ENCODE measurements at places on chromosomes 3 and 15.

- DNase-seq, result no peak
Measured at GRCh38 chr3:12817343-12817710, 20.8 kb downstream of the CAND2 start.

- DNase-seq, result peak; percentile 52
Measured at GRCh38 chr15:65423976-65424679, 1.4 kb upstream of the IGDCC4 start.

DNA sequence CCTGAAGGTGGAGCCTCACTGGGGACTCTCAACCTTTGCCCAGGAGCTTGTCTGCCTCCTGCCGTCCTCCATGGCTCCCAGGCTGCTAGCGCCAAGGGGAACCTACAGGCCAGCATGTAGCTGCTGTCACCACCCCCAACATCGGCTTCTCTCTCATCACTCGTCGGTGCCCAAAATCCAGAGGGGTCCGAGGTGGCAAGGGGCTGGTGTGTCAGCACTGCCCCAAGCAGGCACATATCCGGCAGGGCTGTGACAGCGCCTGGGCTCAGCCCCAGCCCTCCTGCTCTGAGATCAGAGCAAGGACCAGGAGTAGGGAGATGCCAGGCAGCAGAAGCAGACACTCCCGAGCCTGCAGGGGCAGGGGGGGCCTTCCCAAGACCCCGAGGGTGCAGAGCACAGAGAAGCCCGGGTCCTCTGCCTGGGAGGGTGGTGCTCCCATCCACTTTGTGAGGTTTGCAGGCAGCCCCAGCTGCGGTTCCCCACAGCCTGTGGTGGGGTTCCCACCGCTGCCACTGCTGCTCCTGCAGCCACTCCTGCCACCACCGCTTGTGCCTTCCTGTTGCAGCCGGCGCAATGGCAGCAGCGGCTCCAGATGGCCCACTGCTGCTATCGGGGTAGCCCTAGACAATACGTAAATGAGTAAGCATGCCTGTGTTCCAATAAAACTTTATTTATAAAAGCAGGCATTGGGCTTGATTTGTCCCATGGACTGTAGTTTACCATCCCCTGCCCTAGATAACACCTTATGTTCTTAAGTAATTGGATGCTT is 451.0 kb downstream of the EPHA6 start:
- no peak for DNase-seq

- peak; percentile 80 for DNase-seq
Measured at GRCh38 chr15:63048776-63049665, 6.5 kb downstream of the TPM1 start.

GRCh38 chr15:57972864-57973263 is 92.6 kb downstream of the ALDH1A2 start:
- DNase-seq, result no peak

- no peak for DNase-seq
Measured at GRCh38 chr3:34969513-34969912, 669.8 kb upstream of the ARPP21 start.

- no peak for DNase-seq
Measured at GRCh38 chr15:44381236-44381635, 46.2 kb upstream of the CTDSPL2 start.

DNA sequence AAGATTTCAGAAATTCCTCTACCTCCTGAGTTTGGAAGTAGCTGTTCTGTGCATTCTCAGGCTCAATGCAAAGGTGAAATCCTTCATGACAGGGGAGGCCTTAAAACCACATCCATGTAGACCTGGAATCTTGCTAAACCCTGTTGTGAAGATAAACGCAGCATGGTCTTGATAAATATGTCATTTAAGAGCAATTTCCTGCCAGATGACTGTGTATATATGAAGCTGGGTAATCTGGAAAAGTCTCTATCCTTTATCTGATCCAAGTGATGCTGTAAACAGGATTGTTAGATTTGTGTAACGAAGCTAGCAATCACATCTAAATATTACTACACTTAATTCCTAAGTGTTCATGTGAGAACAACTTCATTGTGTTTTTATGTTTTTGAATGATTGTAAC is 9.1 kb downstream of the MCTP2 start:
- DNase-seq, result no peak

DNA sequence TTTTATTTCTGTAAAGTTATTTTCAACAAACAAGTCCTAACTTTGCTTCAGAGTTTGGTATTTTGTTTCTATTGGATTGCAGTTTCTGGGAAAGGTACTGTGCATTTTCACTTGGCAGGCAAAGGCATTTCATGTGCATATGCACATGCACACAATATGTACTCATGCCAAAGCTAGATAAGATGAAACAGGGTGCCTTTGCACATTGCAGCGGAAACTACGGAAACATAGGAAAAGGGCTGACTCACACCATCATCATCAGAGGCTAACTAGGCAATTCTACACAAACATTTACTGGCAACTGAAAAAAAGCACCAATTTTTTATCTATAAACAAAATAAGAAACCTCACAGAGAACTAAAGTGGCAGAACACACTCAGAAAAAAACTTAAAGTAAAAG is 550.6 kb upstream of the NECTIN3 start:
- DNase-seq, result no peak

GRCh38 chr15:70528816-70529215 is 234.5 kb downstream of the UACA start:
- peak; percentile 19 for DNase-seq

GRCh38 chr3:189361103-189361835 is 189.5 kb downstream of the TPRG1 start:
- DNase-seq, result no peak

DNA sequence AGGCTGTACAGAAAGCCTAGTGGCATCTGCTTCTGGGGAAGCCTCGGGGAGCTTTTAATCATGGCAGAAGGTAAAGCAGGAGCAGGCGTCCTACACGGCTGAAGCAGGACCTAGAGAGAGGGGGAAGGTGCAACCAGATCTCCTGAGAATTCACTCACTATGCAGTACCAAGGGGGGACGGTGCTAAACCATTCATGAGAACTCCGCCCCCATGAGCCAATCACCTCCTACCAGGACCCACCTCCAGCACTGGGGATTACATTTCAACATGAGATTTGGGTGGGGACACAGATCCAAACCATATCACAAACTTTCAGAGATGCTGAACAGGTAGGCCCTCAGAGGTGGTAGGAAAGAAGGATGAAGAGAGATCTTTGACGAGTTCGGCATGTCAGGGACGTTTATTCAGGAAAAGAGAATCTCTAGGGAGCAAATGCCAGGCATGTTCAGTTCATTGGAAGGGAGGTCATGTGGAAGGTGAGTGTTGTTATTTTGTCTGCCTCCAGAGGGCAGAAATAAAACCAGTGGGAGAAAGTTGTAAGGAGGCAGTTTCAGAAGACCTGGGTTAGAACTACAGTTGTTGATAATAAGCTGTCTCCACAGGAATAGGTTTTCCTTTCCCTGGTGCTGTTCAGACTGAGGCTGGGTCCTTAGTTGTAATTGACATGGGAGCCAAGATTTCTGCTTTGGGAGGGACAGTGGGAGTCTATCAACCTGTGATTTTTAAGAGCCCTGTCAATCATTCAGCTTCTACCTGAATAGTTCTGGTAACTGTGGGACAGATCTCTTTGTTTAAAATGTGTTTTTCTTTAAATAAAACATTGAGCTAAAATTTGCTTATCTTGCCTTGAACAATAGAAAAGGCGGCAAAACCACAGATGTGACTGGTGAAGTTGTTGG is 4.3 kb upstream of the FNDC3B start:
- DNase-seq, result peak; percentile 71

DNA sequence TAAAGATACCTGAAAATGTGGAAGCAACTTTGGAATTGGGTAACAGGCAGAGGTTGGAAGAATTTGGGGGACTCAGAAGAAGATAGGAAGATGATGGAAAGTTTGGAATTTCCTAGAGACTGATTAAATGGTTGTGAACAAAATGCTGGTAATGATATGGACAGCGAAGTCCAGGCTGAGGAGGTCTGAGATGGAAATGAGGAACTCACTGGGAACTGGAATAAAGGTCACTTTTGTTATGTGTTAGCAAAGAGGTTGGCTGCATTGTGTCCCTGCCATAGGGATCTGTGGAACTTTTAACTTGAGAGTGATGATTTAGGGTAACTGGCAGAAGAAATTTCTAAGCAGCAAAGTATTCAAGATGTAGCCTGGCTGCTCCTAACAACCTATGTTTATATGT is 13.0 kb downstream of the MITF start:
- DNase-seq, result no peak

DNA sequence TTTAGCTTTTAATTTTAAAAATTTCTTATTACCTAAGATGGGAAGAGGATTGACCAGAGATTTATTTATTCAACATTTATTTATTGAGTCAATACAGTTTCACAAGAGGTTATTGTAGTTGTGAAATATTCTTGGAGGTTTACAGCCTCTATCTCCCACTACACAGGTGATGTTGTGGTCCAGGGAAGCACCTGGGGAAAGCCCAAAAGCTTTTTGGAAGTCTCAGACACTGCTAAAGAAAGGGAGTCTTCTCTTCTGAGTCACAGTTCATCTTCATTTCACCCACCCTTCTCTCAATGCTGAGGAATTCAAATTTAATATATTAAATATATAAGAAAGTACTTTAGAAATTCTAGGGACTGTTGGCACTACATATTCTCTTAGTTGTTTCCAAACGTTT is 41.8 kb downstream of the SERPINI1 start:
- DNase-seq, result no peak

GRCh38 chr3:8651418-8652323 is 7.1 kb upstream of the SSUH2 start:
- no peak for DNase-seq

DNA sequence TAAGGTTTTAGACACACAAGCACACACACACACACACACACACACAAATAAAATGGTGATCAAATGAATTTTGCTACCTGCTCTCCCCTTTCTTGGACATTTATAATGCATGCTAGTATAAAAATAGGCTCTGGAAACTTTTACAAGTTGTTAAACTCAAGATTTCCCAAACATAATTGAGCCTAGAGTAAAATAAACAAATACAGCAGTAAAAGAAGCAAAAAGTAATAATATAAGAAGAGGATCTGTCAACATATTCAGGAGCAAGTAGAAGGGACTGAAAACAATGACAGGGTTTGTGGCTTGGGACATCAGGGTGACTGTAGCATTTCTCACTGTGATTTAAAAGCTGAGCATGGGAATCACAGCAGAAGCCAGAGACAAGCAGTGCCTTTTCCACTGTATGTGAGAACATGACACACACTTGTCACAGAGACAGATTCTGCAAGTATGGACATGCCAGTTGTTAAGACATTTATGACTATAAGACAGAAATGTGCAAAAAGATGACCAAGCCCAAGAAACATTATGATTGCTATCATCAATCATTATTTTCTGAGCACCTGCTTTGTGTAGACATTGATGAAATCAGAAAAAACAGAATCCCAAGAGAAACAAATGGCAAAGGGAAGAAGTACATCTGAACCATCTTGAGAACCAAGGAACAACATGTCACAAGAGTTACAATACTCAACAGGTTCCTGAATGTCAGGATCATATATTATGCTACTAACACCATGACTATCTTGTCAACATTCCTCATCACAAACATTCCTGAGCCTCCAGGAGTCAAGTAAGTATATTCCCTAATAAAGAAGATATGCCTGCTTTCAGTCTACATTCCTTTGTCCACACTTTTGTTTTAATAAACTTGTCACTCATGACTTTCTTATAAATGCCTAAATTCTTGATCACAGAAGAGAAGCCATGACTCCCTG is 7.1 kb downstream of the THRB start:
- DNase-seq, result no peak

- no peak for DNase-seq
Measured at GRCh38 chr15:48955967-48956366, 7.8 kb downstream of the SHC4 start.

GRCh38 chr3:59817511-59817910 is 767.7 kb upstream of the CFAP20DC start:
- no peak for DNase-seq

- DNase-seq, result no peak
Measured at GRCh38 chr3:111335512-111336303, 206.3 kb upstream of the CD96 start.

- no peak for DNase-seq
Measured at GRCh38 chr15:47397655-47398054, 319.6 kb upstream of the SEMA6D start.

- no peak for DNase-seq
Measured at GRCh38 chr15:101698314-101698713, 26.0 kb downstream of the TARS3 start.

DNA sequence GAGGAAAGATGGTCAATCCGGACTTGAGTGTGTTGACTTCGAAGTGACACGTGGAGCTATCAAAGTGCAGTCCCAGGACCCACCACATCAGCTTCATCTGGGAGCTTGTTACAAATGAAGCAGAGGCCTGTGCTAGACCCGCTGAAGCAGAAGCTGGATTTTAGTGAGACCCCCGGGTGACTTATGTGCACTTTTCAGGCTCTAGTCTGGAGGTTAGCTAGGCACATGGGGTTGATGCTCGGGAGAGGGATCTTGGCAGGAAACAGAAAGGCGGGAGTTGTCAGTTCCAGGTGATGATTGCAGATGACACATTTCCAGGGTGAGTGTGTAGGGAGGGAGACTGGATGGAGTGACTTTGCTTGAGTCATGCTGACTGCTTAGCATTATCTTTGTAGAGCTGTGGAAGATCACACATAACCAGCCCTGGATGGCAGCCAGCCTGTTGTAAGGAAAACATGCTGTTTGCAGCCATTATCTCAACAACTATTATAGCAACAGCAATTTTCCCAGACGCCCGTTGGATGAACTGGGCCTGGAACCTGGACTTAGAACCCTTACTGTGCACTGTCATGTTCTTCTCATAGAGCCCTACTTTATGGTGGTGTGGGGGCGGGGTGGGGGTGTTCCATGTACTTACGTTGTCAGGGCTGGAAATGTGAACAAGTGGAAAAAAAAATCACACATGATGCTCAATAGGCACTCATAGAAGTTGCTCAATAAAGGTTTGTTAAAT is 122.4 kb downstream of the THSD4 start:
- DNase-seq, result no peak

DNA sequence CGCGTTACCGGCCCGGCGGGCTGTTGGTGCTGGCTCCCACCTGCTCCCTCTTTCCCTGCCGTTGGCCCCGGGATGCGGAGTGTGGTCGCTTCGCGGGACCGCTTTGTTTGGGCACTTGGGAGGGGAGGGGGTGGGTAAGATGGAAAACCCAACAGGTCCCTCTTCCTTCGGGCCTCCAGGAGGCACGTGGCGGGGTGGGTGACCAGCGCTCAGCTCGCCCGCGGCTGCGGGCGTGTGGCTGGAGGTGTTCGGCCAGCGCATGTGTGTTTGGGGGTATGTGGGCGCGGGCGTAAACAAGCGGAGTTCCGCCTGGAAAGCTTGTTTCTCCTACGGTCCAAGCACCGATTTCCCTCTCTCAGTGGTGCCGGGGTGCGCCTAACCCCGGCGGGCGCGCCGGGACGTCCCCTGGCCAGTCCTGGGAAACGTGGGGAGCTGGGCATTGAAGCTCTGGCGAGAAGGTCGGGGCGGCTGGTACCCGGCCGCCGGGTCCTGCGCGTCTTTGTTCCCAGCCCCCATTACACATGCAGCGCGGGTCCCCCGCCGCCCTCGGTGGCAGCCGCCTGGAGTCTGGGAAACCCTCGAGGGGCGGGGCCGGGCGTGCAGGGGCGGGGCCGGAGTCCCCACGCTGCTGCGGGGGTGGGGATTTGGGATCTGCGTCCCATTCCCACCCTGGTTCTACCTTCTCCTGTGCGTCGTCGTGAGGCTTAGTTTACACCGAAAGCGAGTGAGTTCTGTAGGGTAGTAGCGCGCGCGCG is 1.4 kb downstream of the ACVR2B start:
- DNase-seq, result peak; percentile 96

- no peak for DNase-seq
Measured at GRCh38 chr15:80932513-80932815, 57.2 kb downstream of the MESD start.
